ENCODE measurements at places on chromosomes 16 and 17.

DNA sequence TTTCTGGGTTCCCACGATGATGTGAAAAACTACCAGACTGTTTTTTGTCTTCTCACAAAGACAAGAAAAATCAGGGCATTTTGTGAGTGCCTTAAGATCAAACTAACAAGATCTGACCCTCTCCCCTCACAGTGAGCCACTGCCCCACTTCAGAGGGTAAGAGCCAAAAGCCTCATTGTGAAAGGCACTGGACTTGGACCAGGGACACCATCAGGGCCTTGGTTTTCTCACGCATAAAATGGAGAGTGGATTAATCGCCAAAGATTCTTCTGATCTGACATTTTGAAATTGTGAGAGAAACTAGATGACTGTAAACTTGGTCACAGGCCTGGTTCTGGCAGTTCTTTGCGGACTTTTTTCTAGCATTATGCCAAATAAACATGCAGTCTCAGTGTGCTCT is 21.0 kb upstream of the ENDOV start:
- DNase-seq, result no peak

- no peak for DNase-seq
Measured at GRCh38 chr17:76262732-76263344, 2.3 kb upstream of the UBALD2 start.

- no peak for DNase-seq
Measured at GRCh38 chr17:39969375-39969774, 6.6 kb downstream of the GSDMA start.

DNA sequence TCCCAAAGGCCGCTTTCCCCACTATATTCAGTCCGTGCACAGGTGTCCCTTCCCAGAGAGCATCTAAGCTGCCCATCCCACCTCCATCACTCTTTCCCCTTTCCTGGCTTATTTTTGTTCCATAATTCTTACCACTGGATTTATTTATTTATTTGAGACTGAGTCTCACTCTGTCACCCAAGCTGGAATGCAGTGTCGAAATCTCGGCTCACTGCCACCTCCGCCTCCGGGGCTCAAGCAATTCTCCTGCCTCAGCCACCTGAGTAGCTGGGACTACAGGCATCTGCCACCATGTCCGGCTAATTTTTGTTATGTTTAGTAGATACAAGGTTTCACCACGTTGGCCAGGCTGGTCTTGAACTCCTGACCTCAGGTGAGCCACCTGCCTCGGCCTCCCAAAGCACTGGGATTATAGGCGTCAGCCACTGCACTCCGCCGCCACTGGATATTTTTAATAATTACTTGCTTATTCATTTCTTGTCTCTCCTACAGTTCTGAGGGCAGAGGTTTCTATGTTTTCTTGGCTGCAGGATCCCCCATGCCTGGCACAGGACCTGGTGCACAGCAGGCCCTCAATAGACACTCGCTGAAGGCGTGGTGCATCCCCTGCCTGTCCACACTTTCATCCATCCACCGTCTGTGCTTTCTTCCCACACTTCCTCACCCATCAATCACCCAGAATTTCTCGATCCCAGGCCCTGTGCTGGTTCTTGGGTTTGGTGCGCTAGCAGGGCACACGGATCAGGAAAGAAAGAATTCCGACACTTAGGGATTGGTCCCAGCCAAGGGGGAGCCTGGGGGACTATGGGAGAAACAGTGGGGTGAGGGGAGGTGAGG is 9.9 kb upstream of the ADGRG1 start:
- no peak for DNase-seq

DNA sequence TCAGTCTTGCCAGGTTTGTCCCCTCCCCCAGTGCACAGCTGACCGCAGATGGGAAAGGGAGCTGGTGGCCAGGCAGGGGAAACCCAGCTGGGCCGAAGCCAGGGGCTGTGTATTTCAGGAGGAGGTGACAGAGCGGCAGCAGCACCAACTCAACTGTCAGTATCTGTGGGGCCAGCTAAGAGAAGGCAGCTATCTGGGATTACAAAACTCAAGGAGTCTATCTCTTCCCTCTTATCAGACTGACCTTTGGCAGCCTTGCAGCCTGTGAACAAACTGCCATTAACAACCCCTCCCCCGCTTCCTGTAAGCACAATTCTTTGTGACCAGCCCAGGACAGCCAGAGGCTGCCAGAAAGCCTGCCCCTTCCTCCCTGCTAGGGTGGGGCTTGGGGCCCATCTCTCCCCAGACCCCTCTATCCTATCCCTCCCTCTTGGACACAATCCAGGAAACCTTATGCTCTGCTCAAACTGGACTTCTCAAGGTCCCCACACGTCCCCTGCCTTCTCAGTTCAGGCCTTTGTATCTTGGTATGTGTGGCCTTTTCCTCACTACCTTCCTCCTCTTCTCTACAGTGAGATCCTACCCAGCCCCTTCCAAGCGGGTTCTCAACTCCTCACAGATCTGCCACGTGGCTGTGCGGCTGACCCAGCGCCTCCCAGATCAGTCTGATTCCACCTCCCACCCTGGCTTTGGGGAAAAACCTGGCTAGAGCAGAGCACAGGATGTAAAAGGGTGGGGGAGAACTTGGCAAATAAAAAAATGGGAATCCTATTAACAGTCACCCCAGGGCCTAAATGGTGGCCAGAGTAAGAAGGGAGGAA is 10.5 kb downstream of the ST3GAL2 start:
- DNase-seq, result peak; percentile 94

GRCh38 chr16:70604407-70605282 is 41.7 kb upstream of the IL34 start:
- DNase-seq, result no peak

DNA sequence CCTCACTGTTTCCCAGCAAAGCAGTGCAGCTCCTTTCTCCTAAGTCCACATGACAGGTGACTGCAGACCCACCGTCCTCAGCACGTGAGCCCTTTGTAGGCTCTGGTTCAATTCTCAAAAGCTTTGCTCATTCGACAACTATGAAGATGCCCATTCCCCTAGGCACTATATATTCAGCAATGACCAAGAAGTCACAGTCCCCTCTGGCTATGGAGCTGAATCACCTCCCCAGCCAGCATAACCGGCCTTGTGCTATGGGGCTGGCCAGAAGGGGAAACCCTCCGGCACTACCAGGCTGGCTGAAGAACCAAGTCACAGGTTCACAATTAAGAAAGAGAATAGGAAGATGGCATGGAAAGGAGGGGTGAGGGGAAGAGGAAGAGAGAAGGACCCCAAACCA is 139.7 kb downstream of the WSCD1 start:
- DNase-seq, result no peak

GRCh38 chr16:57773655-57774295 is 28.5 kb downstream of the KIFC3 start:
- no peak for DNase-seq

DNA sequence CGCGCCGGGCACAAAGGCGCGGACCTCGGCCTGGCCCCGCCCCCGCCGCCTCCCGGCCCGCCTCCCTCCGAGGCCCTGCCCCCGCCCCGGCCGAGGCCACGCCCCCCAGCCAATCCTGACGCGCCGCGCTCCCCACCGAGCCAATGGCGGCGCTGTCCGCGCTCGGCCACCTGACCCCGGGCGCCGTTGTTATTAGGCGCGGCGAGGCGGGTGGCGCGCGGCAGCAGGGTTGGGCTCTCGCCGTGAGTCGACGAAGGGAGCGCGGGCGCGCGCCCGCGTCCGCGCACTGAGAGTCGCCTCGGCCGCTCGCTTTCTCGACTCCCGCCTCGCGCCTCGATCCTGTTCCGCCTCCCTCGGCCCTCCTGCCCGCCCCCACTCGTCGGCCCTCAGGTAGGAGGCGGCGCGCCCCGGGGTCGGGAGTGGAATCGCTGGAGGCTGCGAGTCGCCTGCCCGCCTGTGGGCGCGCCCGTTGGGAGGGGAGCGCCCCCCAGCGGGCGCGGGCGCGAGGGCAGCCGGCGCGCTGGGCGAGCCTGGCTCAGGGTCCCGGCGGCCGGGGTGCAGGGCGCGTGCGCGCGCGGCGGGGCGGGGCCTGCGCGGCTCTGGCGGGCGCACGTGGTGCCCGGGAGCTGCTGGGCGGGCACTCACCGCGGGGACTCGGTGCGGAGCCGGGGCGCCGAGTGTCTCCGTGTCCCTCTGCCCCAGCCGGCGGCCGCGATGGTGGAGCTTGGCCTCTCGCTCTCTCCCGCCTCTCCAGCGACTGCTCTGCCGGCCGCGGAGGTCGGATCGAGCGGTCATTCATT is 405 bp upstream of the CBLN1 start:
- DNase-seq, result peak; percentile 78

- DNase-seq, result no peak
Measured at GRCh38 chr16:48435318-48435680, 50.1 kb upstream of the SIAH1 start.

DNA sequence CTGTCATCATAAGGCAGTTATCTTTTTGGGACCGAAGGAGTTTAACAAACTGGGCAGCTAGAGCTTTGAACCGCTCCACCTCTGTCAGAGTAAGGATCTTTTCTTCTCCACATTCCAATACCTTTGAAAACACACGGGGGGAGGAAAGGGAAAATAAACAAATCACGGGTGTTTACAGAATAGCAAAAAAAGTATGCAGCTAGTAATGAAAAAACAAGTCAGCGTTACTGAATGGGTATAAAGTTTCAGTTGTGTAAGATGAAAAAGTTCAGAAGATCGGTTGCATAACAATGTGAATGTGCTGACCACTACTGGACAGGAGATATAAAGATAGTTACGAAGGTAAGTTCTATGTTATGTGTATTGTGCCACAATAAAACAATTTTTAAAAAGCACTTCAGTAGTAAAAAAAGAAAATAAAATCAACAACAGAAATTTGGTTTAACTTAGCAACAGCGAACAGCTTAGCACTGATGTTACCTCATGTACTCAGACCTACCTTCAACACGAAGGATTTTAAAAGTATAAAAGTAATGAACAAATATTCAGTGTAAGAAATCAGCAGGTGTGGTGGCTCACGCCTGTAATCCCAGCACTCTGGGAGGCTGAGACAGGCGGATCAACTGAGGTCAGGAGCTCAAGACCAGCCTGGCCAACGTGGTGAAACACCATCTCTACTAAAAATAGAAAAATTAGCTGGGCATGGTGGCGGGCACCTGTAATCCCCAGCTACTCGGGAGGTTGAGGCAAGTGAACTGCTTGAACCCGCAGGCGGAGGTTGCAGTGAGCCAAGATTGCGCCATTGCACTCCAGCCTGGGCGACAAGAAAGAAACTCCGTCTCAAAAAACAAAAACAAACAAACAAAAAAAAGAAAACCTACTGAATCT is 34.3 kb downstream of the MARF1 start:
- DNase-seq, result no peak

- no peak for DNase-seq
Measured at GRCh38 chr16:70490261-70490660, 33.1 kb downstream of the COG4 start.

DNA sequence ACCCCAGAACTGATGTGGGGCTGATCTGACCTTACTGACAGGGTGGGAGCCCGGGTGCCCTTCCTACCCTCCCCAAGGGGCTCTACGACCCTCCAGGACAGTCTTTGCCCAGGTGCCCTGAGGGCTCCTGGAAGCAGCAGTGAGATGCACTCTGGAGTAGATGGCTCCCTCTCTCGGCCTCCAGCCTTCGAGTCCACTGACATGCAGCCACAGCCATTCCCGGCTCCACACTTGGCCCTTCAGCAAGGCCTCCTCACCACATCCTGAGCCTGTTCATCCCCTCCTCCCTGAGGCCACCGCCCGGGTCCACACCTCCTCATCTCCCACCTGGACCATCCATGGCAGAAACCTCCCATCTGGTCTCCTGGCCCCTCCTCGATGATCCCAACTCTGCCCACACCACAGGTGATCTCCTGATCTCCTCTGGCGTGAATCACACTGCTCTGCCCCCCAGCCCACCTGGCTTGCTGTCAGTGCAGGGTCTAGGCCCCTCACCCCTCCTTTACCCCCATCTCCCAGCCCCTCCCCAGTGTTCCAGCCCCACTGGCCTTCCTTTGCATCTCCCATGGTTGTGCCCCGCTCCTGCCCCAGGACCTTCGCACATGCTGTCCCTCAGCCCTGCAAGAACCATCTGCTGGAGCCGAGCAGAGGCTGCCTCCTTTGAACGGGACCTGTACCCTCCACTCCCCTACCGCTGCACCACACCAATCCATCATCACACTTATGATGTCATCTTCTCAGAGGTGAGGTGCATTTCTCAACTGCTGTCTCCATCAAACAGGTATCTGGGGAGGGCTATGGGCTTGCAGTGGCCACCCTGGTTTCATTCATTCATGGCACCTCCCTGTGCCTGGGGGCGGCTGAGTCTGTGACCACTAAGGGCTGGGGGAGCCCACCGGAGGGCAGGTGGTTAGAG is 44.7 kb downstream of the SOCS1 start:
- DNase-seq, result no peak

DNA sequence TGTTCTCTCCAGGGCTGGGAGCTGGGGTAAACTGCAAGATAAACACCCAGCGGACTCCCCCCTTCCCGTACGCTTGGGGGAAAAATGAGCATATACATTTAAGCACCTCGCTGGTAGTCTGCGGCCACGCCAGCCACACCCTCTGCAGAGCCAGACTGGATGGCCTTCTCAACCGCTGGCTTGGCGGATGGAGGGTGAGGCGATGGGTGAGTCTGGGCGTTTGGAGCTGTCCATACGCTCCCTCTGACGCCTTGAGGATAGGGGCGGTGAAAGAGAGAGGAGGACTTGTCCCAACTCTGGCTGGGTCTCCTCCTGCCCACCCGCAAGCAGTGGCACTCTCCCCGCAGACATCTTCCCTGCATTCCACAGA is 1.0 kb downstream of the ITGA3 start:
- DNase-seq, result no peak

DNA sequence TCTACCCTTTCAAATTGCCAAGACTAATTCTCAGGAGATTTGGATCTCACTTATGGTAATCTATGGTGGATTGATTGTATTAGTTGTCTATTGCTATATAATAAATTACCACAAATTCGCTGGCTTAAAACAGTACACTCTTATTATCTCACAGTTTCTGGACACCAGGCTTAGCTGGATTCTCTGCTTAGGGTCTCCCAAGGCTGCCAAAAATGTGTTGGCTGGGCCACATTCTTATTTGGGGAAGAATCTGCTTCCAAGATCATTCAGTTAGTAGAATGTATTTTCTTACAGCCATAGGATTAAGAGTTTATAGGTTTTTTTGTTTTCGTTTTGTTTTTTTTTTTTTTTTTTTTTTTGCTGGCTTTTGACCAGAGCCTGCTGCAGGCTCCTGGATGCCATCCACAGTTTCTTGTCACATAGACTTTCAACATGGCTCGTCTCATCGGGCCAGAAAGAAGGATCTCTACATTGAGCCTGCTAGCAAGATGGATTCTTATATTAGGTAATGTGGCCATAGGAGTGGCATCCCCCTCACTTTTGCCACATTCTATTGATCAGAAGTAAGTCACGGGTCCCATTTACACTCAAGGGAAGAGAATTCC is 415.3 kb downstream of the KIF2B start:
- no peak for DNase-seq

GRCh38 chr16:1729026-1729425 is 23.0 kb downstream of the MAPK8IP3 start:
- no peak for DNase-seq

- peak; percentile 31 for DNase-seq
Measured at GRCh38 chr16:73616166-73616753, 568.3 kb upstream of the ZFHX3 start.

- no peak for DNase-seq
Measured at GRCh38 chr17:58409432-58409831, 7.9 kb downstream of the RNF43 start.

DNA sequence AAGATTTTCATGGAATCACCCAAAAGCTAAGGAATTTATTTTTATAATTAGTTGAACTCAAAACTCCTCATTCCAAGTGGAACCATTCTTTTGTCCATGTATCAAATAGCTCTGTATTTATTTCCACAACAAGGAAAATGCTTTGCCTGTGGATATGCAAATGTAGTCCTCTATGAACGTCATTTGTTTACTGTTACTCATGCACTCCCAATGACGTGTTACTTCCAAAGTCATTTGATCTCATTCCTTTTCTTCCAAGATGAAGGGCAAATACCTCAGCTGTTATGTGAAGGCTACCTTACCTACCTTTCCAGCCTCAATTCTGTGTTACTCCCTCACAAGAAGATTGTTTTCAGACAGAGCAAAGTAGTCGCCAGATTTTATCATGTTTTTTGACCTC is 83.7 kb downstream of the ITFG1 start:
- peak; percentile 18 for DNase-seq
